WTC11 (cell line): ENCODE measurements at places on chromosomes 3 and 15.

GRCh38 chr3:37691213-37691830 is 170.4 kb upstream of the CTDSPL start:
- DNase-seq, result no peak

- no peak for DNase-seq
These were observed 38.6 kb downstream of the ADAMTS9 start for GRCh38 chr3:64648927-64649906.

GRCh38 chr3:72186400-72186855 is 401.5 kb upstream of the PROK2 start:
- no peak for DNase-seq

DNA sequence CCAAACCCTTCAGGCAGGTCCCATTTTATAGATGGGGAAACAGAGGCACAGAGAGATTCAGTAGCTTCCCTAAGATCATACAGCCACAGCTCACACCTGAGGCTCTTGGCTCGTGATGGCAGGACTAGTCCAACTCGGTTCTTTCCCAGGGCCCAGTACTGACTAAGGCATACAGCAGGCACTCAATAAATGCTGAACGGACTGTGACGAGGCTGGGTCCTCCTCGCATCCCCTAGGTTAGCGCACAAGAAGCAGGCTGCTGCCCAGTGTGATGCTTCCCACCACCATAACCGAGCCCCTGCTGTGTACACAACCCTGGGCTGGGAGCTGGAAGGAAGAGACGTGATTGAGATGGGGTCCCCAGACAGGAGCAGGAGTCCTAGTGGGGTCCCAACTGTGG is 24.9 kb downstream of the PLXND1 start:
- no peak for DNase-seq

DNA sequence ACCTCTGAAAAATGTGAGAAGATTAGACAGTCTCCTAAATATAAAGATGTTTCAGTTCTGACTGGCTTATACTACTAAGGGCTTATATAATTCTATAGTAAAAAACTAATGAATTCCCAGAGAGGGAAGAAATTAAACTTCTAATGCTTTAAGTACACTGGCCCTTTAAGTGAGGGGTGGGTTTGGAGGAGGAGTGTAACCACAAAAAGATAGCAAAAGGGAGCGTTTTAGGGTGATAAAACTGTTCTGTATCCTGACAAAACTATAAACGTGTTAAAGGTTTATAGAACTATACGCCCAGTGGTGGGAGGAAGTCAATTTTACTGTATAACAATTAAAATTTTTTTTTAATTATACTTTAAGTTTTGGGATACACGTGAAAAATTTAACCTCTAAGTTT is 45.8 kb downstream of the CEP152 start:
- DNase-seq, result no peak
